ENCODE measurements at places on chromosomes 13 and 19.

DNA sequence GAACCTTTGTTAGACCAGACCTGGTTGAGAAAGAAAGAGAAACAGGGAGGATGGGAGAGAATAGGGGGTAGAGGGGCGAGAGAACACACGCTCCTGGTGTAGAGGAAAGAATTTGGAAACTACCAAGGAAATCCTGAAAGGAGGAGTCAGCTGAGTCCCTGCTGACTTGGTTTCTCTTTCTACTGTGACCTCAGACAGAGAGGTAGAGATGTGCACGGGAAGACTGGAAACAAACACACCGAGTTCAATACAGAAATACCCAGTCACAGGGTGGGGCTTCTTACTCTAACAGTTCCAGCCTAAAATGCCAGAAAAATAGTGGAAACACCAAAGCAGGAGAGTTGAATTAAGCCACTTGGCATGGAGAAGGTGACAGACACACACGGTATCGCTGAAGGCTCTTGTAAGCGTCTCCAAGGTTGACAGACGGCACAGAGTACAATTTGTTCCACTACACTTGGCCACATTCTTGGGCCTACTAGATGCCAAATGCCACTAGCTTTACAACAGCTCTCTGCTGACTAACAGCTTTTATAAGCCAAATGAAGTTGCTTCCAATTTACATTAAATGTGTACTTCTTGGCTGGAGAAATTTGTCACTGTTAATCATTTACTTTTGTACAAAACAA, 28.1 kb downstream of the LATS2 start:
- DNase-seq = no peak

GRCh38 chr19:4896372-4896771, 6.3 kb downstream of the ARRDC5 start:
- DNase-seq = no peak

GRCh38 chr13:27774651-27775050, 17.6 kb upstream of the GSX1 start:
- DNase-seq = no peak

DNA sequence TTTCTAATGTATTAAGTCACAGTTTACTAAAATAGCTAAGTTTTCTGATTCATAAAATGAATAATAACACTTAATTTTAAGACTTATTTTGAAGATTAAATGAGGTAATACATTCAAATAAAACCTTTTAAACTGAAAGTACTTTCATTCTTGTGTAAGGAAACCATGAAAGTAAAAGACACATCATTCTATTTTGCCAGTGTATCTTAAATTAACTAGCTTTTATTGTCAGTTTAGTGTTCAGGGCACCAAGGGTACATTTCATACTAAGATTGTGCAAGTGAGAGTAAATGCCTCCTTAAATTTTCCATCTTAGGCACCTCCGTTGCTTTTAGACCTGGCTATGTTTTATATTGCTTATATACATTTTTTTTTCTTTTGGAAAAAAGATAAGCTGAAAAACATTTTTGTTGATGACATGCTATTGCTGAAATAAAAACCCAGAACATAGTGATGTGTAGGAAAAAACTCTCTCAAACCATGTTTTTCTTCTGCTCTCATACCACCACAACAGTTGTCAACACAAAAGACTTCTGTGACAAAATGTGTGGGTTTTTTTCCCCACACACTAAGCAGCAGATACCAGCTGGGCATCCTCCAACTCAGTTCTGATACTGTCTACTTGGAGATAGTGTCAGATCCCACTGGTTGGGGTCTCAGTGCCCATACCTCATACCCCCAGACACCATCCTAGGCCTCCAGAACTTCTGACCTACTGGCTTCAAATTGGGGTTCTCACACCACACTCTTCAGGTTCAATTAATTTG, 30.7 kb upstream of the LPAR6 start:
- DNase-seq = no peak

DNA sequence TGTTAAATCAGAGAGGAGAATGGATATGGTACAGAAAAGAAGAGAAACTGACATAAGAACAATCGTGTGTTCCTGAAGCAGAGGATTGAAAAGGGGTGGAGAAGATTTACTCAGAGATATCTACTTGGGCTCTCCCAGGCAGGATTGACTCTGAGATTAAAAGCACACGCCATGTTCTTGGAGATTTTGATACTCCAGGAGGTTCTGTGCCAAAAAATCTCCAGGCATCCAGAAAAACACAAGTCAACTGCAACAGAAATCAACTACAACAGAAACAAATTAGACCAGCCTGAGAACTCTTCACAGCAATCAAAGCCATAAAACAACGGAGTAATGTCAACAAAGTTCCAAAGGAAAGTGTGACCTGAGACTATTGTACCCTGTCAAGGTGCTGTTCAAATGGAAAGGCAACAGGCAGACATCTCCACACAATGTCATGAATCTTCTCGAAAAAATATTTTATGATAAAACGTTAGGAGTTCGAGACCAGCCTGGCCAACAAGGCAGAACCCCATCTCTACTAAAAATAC, 104.2 kb downstream of the UBL3 start:
- DNase-seq = no peak

DNA sequence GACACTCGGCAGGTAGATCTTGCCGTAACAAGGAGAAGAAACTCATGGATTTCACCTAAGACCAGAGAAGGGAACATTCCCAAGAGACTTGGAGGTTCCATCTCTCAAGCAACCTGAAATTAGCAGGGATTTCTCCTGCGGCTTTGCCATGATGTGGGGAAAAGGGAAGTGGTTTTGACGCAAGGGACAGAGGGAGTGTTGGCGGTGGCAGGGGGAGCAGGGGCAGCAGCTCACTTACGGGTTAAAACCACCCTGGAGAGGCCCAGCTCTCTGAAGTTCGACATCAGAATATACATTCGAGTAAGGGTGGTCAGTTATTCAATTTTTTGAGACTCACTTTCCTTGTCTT, 76.1 kb upstream of the POMP start:
- DNase-seq = no peak

- no peak for DNase-seq
Measured at GRCh38 chr19:14440049-14440448, 6.9 kb downstream of the PKN1 start.

DNA sequence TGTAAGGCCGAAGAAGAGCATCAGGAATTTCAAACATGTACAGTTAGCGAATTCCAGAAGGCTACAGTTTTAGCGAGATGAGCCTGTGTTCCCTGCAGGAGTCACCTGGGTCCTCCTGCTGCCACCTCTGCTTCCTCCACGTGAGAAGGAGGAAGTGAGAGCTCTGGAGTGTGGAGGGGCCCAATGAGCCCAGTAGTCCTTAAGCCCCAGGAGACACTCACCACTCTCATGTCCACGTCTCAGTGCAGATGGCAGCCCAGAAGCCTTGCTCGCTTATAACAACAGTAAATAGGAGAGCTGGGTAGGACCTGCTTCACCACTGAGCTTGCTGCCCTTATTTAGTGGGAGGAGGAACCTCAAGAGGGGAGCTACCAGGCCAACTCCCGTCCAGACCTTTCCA, 44.3 kb downstream of the SERP2 start:
- DNase-seq = no peak

DNA sequence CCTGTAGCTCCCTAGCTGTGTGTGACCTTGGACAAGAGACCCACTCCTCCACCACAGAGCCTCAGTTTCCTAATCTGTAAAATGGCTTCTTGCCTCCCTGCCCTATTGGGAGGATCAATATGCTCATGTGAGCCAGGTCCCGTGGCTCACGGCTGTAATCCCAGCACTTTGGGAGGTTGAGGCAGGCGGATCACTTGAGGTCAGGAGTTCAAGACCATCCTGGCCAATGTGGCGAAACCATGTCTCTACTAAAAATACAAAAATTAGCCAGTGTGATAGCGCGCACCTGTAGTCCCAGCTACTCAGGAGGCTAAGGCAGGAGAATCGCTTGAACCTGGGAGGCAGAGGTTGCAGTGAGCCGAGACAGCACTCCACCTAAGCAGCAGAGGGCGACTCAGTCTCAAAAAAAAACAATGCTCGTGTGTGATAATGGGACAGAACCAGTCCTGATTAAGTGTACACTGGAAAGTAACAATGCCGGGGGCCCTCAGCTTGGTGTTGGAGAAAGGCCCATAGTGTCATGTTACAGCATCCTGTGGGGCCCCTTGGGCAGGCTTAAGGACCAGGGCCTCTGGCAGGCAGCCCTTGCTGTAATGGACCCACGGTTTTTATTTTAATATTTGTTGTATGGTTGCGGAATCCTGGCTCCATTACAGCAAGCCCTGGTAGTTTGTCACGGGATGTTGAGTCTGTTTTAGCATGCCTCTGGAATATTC, 6.8 kb downstream of the RPS11 start:
- DNase-seq = peak; percentile 54

- no peak for DNase-seq
Measured at GRCh38 chr13:32889986-32890565, 126.1 kb upstream of the KL start.

DNA sequence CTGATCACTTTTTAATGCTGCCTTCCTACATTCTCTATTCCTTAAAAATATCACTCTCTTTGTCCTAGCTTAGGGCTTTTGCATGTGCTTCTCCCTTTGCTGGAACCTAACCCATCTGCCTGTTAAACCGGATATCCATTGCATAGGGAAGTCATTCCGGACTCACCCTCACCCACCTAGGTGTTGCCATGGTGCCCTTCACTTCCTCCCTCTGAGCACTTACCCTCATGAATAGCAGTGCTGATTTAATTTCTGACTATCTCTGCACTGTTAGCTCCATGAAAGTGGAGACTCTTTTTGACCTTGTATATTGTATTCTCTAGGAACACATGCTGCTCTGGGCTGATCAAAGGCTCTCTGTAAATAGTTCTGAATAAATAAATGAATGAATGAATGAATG, 401.9 kb downstream of the PCDH20 start:
- DNase-seq = no peak

- DNase-seq = no peak
Measured at GRCh38 chr13:46165485-46166223, 16.3 kb downstream of the LCP1 start.

GRCh38 chr13:66375756-66376155, 854.4 kb downstream of the PCDH9 start:
- no peak for DNase-seq

DNA sequence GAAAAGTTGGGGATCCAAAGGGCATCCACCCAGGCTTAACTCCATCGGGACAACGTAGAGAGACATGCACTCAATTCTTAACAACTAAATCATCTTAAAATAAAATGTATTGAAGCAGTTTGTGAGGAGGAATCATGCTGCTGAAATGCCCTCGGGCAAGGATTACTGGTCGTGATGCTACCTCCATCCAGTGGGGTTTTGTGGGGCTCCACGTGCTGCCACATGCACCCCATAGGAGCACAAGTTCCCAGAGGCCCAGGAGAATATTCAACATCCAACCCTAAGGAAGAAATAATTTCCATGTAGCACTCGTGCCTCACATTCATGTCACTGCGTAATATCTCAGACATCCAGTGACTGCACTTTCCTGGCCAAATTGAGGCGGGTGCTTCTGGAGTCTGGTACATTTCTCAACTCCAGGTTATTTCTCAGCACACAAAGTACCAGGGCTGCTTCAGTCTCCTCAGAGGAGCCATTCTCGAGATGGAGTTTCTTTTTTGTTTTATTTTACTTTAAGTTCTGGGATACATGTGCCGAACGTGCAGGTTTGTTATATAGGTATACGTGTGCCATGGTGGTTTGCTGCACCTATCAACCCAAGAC, 429.8 kb downstream of the FOXO1 start:
- DNase-seq = no peak

DNA sequence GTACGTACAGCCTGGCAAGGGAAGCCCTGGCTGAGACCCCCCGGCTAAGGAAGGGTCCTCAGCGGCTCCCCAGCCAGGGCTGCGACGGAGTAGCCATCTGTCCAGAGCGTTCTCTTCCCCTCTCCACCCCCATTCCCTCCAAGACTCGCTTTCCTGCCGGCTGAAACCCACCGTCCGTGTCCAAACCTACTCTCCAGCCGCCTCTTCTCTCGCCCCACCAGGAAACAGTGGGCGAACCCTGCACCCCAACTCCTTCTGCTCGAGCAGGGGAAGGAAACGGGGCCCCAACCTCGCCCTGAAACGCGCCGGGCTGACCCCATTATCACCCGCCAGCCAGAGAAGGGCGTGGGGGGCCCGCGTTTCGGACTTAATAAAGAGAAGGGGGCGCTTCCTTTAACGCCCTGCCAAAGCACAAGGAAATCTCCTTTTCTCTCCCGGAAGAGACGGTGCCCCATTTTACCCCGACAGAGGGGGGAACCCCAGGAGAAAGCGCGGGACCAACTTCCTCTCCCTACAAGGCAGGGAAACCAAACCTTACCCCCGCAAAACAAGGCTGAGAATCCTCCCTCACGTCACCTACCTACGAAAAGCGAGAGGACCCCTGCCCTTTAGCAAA, 2.5 kb downstream of the ZC3H4 start:
- DNase-seq = no peak

- DNase-seq = no peak
Measured at GRCh38 chr19:30719189-30719998, 347.2 kb downstream of the ZNF536 start.

DNA sequence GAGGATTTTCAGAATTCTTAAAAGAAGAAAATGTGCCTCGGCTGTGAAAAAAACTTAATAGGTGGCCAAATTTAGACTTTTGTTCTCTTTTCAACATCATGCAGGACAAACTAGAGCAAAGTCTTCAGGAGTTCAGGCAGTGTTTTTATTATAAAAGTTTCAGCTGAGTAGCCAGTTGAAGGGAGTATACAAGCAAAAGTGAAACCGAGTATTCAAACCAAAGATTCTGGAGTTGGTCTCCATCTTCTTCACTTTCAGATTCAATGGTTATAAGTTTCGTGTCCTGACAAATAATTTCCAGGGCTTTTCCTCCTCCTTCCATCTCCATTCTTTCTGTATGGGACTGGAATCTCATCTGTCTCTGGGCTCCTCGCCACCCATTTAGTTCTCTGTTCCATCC, 379.7 kb downstream of the GPC5 start:
- DNase-seq = no peak

DNA sequence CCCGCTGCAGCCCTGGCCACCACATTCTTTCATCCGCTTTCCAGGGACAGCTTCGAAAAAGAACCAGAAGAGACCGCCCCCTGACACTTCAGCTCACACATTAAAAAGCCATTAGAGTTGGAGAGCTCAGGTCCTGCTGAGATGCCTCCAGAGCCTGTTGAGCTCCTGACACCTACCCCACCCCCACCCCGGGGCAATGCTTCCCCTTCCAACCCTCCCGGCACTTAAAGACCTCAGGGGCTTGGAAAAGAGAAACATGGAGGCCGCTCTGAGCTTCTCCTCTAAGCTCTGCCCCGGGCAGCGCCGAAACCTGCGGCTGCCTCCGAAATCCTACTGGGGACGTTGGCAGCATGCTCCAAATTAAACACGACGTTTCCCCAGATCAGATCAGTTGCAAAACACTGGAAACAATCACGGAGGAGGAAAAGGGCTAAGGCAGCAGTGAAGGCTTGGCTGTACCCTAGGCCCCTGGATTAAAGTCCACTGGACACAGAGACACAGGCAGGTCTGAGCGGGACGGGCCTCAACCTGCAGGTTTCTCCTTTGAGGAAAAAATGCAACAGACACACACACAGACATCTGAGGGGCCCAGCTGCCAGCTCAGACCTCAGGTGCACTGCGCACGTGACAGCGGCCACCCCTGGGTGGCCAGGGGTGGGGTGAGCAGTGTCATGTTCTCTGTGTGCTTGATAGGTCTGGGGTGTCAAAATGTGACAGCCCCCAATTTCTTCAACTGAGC, 9.6 kb downstream of the SH3GL1 start:
- DNase-seq = no peak

Measured in NCI-H1048 (cell line).